ENCODE measurements at places on chromosomes 2 and 18.

- peak; percentile 65 for DNase-seq
These were observed 26.0 kb upstream of the FOSL2 start for GRCh38 chr2:28366496-28367282.

GRCh38 chr2:8633735-8634313 lies 48.0 kb upstream of the ID2 start:
- no peak for DNase-seq

- DNase-seq, result no peak
These were observed 81.2 kb downstream of the EIPR1 start for GRCh38 chr2:3296182-3296972.

GRCh38 chr2:200862532-200863000 lies 1.9 kb downstream of the CLK1 start:
- peak; percentile 65 for DNase-seq

GRCh38 chr2:216312441-216312840 lies 59.8 kb downstream of the MARCHF4 start:
- no peak for DNase-seq

DNA sequence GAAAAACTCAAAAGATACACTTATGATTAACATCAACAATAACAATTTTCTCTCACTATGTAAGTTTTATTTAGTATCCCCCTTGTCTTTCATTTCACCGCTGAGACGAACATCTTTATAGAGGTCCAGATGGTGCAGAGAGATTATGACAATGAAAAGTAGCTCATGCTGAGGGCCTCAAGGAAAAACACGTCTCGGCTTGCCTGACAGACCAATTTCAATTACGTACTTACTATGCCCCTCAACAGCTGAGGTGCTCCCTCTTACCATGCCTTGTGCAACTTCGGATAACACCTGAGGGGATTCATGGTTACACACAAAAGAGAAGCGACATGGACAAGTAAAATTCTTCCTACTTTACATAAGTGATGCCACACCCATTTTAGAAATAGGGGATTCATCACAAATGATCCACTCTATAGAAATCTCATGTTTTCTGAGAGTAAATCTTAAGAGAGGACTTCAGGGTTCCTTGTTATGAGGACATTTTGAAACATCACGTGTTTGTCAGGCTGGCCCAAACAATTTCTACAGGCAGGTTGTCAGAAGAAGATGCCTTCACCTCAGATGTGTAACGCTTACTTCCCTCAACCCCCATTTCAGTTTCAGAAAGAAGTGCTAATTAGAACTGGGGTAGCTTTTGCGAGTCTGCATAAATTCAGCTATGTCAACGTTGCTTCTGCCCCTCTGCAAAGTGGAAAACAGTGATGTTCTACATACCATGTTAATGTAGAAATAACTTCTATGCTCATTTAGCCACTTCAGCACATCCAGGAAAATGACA lies 191.4 kb downstream of the NRXN1 start:
- DNase-seq, result no peak

- DNase-seq, result no peak
These were observed 133.5 kb downstream of the ASXL3 start for GRCh38 chr18:33711514-33711913.
